Hepatic stellate cell (primary cell): ENCODE measurements at places on chromosomes 6 and 20.

- DNase-seq: no peak
Measured at GRCh38 chr20:62834967-62835730, 18.3 kb downstream of the COL9A3 start.

GRCh38 chr6:52288216-52288615 lies 3.7 kb upstream of the MCM3 start:
- no peak for DNase-seq

- no peak for DNase-seq
Measured at GRCh38 chr6:36692861-36693702, 4.5 kb upstream of the RAB44 start.

GRCh38 chr6:24673625-24674024 lies 6.7 kb downstream of the ACOT13 start:
- DNase-seq: no peak

DNA sequence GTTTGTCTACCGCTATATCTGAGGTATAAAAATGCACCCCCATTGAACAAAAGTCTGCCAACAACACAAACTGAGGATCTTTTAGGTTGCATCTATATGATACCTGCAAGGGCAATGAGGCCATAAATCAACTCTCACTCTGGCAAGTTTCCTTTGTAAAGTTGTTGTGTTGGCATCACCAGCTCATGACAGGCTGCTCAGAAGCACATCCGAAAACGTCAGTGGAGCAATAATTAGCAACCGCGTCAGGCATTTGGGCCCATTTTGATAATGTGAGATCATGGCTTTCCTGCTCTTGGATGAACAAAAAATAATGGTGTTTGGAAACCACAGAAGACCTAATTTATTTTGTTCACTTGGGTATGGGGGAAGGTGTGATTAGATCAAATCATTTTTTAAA lies 12.0 kb upstream of the SLC22A3 start:
- DNase-seq: no peak

DNA sequence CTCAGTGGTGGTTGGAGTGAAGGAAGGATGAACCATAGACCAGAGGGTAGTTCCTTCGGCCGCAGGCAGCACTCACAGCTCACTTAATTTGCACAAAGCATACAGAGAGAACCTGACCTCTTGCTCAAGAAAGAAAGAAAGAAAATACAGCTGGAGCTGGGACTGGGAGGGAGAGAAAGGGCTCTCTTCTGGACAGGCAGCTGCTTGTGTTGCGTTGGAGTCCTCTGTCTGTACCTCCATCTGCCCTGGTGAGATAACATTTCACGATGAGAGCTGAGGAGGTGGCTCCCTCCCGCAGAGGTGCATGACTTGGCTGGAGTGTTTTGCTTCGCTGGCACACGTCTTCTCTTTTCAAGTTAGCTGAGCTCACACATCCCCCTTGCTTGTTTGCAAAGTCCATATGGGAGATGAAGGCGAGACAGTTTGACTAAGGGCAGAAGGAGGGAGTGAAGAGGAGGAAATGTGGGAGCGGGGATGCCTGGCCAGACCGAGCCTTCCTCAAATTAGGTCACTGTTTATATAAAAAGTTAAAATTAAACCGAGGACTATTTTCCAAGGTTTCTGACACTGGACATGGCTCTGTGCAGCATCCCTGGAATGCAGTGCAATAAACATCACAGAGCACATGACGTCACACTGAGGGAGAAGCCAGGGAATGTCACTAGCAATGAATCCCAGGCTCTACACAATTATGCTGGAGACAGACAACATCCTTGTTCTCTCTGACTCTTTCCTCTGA lies 359.4 kb downstream of the CD83 start:
- DNase-seq: peak; percentile 93

- DNase-seq: no peak
Measured at GRCh38 chr6:11363881-11364576, 131.6 kb upstream of the NEDD9 start.

- DNase-seq: peak; percentile 40
Measured at GRCh38 chr20:25389858-25390537, 637 bp downstream of the ABHD12 start.

DNA sequence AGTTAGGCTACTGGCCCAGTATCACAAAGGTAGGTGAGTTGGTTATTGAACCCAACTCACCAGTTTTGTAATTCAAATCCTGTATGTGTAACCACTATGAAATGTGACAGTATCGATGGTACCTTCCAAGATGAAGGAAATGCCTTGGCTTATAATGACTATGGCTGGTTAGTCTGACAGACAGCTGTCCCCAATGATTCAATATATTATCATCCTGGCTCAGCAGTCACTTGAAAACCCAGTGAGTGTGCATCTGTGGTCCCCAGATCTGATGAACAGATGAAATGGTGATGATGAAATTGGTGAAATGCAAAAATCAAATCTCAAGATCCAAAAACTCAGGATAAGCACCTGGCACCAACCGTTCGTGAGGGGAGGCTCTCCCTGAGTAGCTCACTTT lies 54.8 kb downstream of the TNFRSF21 start:
- DNase-seq: no peak

DNA sequence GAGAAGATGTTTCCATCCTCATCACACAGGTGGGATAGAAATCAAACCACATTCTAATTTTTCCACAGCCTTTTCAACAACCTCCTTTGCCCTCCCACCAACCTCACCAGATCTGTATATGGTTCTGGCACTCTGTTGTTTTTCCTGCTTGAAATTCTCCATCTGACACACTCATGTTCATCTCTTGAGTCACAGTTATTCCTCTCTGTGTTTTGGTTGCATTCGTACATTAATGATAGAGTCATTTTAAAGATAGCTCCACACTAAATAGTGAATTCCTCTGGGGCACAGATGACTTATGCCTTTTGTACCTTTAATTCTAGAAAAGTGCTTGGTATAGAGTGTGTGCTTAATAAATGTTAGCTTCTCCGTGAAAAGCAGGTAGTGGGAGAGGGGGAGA lies 1.4 kb upstream of the GCLC start:
- DNase-seq: peak; percentile 66

DNA sequence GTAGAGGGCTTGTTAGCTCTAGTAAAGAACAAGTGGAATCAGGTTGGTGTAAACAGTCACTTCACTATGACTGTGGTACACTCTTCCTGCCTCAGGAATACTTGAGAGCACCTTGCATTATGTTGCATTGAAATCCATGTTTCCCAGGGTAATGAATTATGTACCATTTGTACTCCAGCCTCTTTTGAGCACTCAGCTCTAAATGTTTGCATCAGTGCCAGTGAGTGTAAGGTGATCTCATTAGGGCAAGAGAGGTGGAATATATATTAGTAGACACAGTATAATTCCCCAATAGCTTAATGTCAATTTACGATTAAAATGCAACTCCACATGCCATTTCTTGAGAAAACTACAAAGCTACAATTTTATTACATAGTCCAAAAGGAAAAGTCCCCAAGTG lies 319.6 kb upstream of the POU3F2 start:
- no peak for DNase-seq

DNA sequence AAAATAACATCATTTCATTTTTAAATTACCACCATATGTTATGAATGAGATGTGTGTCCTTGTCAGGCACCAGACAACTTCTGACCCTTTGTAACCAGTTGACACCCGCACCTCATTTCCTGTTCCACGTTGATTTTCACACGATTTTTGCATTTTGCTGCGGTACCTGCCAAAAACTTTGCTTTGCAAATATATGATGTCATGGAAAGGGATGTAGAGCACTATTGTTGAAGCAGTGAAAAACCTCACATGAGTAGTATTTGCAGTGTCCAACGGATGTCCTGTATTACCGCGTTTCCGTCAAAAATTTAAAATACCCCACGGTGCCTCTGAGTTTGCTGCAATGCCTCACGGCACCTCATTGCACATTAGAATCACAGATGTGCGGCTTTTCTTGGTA lies 115.6 kb downstream of the MTHFD1L start:
- DNase-seq: no peak

GRCh38 chr20:53964501-53965253 lies 105.7 kb downstream of the BCAS1 start:
- DNase-seq: no peak

DNA sequence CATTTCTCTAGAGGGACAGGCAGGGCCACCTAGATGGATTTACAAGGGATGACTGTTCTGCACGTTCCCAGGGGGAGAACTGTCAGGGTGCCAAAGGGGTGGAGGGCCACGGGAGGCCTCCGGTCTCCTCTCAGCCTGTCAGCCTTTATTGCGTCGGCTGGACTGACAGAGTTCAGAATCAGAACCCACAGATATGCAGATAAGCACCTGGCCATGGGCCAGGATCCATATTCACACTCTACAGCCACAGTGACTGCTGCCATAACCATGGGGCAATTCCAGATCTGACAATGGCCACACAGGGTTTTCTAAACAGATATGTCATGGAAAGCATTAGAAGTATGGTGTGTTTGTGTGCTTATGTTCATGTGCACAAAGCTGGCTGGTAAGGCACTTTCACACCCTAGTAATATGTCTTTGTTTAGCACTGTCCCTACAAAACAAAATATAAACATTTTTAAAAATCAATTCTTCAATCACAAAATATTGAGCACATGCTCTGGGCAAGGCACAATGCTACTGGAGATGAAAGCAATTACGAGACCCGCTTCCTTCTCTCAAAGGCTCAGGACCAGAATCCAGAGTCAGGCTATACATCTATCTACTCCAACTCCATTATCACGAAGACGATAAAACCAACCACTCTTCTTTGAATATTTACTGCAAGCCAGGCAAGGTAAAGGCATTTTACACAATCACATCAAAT lies 29.1 kb downstream of the TRAM2 start:
- peak; percentile 48 for DNase-seq

- peak; percentile 15 for DNase-seq
Measured at GRCh38 chr6:74170118-74170517, 474.1 kb downstream of the CD109 start.

GRCh38 chr20:53707371-53708055 lies 113.9 kb upstream of the ZNF217 start:
- peak; percentile 29 for DNase-seq

GRCh38 chr20:23153696-23154341 lies 67.7 kb upstream of the CD93 start:
- no peak for DNase-seq

- no peak for DNase-seq
Measured at GRCh38 chr6:11953641-11954040, 58.5 kb upstream of the HIVEP1 start.

- no peak for DNase-seq
Measured at GRCh38 chr6:14838133-14838583, 407.7 kb upstream of the JARID2 start.

DNA sequence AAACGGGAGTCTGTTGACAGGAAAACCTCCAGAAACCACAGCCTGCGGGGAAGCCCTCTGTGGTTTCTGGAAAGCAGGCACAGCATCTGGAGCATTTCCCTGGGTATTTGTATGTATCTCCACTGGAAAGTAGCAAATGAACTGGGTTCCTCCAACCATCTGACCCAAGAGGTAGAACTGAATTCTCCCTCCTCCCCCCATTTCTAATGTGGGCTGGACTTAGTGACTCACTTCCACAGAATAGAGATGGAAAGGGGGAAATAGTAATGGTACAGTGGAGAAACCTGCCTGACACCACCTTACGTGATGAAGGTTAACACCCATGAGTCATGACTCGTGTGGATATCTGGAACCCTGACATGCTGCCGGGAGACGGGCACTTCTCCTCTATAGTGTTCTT lies 51.9 kb upstream of the XRN2 start:
- DNase-seq: no peak

- no peak for DNase-seq
Measured at GRCh38 chr20:50260479-50261221, 70.0 kb downstream of the CEBPB start.

DNA sequence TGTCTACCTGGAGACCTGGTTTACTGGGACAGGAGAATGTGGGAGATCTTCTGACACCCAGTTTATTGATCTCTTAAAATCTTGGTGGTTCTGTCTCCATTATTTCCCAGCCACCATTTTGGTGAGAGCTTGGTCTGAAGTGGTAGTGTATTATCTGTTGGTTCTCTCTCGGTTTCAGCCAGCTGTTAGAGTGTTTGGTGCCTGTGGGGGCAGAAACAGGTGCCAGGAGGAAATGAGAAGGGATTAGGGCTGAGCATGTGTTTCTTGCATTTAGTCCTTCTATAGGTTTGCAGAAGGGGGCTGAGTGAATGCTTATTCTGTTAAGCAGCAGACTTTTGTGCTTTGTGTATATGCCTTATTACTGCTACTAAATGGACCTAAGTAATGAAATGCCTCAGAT lies 9.6 kb downstream of the JARID2 start:
- DNase-seq: no peak

GRCh38 chr6:36916126-36916525 lies 30.4 kb downstream of the C6orf89 start:
- DNase-seq: no peak

GRCh38 chr6:46051962-46052361 lies 36.3 kb upstream of the CLIC5 start:
- DNase-seq: no peak

- DNase-seq: no peak
Measured at GRCh38 chr6:18763086-18763485, 375.9 kb downstream of the RNF144B start.

- no peak for DNase-seq
Measured at GRCh38 chr6:152648105-152648504, 10.9 kb upstream of the SYNE1 start.

GRCh38 chr6:47834196-47834595 lies 52.4 kb downstream of the OPN5 start:
- no peak for DNase-seq

DNA sequence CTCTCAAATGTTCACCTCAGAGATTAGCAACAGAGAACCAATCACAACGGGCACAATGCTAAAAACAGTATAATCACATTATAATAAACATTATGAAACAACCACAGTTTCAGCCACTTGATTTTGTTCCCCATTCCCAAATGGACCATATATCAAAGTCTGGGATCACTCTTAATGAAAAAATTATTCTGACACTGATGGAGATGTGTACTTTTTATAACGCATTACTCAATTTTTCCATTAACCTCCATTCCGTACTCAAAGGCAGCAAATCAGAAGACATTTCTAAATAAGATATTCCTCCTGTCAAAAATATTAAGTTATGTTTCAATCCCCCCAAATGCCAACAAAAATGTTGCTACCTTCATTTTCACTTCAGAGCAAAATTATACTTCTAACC lies 2.8 kb downstream of the CPNE1 start:
- DNase-seq: no peak

- no peak for DNase-seq
Measured at GRCh38 chr6:14210077-14210476, 92.5 kb downstream of the CD83 start.

DNA sequence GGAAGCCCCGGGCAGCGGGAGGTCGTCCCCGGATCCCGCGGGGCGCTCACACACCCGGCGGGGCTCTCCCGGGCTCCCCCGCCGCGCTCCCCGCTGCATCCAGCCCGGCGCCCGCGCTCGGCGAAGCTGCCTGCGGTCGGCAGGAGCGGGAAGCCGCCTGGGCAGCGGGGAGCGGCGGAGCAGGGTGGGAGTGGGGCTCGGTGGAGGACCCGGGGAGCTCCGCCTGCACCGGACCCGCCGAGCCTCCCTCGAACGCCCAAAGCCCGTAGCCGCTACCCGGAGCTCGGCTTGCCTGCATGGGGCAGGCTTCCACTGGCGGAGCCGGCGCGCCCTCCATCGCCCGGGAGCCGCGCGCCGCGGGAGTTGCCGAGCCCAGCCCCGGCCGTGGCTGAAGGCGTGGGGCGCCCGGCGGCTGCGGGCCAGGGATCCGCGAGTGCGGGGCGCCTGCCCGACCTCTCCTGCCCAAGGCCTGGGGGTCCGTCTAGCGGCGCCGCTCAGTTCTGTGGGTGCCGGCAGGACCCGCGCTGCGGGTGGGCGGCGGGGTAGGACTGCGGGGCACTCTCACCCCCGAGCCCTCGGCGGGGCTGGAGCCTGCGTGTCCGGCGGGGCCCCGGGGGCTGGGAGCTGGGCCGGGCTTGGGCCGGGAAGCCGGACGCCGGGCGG lies 671 bp downstream of the CDH4 start:
- DNase-seq: peak; percentile 64
